ENCODE measurements at places on chromosomes 4 and X. TPM values are rescaled to one million over a fixed set of nuclear protein-coding genes. Genes with fewer than 3 reads are reported as not detected.

DNA sequence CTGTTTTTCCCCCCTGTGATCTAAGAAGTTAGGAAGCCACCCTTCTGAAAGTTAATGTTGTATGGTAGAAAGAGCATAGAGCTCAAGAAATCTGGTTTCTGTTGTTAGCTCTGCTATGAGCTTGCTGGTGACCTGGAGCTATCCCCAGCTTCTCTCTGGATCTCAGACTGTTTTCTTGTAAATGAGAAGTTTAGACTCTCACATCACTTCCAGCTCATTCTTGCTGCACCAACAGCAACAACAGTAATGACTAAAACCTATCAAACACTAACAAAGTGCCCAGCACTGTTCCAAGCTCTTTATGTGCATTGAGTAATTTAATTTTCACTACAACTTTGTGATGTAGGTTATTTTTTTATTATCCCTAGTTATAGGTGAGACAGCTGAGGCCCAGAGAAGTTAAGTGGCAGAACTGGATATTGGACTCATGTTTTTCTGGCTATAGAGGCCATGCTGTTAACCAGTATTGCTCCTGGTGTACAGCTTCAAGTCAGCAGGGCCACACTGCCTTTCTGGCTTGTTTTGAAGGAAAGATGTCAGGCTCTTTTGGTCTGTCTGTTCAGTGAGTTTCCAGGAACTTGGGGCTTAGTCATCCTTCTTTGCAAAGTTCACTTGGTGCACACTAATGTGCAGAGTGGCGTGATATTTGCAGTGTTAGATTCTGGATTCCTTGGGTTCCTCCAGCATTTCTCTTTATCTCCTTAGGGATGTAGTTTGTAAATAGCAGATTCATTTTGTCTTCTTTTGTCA lies 27.8 kb upstream of the TMEM164 start:
- DNase-seq: no peak

The PNMA6A gene
- total RNA-seq: 5.4 TPM

DNA sequence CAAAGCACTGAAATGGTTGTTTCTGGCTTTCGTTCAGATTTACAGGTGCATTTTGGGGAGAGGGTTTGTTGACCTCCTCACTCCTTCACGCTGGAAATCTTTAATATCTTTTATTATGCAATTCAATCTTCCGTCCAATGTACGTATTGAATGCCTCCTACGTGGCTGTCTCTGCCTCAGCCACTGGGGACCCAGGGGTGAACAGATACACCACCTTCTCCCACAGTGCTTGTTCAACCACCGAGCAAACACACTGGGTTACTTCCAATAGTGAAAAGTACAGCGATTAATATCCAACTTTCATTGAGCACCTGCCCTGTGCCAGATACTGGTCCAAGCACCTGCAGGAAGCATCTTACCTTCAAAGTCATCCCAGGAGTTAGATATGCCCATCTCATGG lies 52.1 kb downstream of the NYX start:
- DNase-seq: no peak

The HEPH gene
- total RNA-seq: 41.4 TPM

The CT45A1 gene
- not detected for total RNA-seq

DNA sequence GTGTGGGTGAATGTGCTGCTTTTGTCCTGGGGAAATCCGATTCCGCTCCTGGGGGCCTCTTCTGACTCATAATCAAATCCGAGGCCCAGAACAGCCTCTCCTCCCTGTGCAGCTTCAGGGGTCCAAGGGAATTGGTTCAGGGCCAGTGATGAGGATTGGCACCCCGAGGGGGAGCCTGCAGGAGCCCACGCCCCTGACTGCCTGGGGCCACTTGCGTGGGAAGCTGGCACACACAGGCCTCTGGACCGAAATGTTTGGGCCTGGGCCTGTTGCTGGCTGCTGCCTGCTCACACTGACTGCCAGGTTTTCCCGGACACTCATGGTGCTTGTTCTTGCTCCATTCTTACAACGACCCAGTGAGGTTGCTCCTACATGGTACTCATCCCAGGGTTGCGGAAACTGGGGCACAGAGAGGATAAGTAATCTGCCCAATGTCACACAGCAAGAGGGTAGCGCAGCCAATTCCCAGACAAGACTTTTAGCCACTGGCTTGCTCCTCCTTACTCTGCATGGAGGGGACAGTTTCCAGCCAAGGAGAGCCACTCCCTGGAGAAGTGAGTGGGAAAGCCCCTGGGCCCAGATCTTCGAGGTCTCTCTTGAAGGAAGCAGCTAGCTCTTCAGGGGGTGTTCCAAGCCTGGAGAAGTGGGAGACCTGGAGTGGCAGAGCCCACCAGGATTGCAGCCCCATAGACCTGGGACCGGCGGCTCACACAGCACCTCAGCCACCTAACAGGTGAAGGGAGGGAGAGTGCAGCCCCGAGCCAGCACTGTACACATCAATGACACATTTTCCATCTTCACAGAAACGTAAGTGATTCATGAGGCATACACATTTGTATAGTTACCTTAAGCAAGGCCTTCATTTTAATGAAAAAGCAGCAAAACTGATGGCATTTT lies 20.3 kb downstream of the CFAP99 start:
- DNase-seq: no peak

DNA sequence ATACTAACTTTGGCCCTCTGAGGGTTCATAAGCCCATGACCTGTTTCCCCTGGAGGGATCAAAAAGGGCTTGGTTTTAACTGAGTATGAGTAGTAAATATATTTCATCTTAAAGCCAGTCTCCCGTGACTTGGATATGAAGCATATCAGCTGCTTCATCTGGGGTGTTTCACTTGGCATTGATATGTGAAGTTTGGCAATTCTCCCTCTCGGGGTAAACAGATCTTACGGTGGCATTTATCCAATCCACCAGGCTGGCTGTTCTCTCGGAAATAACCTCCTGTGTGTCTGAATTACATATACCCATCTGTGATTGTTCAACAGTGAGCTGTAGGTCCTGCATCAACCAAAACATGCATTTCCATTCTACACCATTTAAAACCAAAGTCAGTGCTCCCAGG lies 130.7 kb downstream of the ADAM29 start:
- DNase-seq: no peak

DNA sequence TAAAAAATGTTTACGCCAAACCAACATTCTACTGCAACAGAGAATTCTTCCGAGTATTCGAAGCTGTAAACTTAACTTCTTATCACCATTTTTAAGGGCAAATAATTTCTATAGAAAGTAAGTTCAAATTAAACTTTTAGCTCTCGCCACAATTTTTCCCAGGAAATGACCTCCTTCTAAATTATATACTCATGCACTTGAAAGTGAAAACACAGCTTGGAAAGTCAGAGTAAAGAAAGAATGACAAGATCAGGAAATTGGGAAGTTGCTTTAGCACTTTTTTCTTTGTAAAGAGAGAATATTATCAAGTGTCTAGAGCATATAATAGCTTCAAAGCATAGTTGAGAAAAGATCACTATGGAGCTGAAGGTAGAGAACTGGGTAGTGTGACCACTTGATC lies 1.2 kb downstream of the CYBB start:
- DNase-seq: no peak

DNA sequence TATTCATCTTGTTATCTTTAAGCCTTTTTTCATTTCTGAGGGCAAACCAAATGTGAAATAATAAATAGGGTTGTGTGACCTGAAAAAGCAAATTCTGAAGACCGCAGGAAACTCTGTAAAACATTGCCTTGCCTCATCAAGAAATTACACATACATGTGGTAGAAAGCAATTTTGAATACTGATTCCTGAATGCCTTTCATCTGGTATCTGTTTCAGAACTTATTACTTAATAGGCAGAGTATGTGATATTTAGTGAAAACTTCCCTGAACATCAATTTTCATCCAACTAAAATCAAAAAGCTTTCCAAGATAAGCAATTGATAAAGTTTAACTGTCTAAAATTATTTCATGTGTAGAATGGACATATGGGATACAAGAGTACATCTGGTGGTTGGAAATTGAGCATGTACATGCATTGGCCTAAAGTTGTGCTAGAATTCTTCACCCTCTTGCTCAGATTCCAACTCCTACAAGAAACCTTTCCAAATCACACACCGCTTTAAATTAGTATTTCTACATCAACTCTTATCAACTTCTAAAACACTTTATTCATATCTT lies 606.0 kb upstream of the LCORL start:
- DNase-seq: no peak

The STS gene
- total RNA-seq: 42.1 TPM

All from type B pancreatic cell (in vitro differentiated cells).